ENCODE measurements at places on chromosomes 13 and 19.

DNA sequence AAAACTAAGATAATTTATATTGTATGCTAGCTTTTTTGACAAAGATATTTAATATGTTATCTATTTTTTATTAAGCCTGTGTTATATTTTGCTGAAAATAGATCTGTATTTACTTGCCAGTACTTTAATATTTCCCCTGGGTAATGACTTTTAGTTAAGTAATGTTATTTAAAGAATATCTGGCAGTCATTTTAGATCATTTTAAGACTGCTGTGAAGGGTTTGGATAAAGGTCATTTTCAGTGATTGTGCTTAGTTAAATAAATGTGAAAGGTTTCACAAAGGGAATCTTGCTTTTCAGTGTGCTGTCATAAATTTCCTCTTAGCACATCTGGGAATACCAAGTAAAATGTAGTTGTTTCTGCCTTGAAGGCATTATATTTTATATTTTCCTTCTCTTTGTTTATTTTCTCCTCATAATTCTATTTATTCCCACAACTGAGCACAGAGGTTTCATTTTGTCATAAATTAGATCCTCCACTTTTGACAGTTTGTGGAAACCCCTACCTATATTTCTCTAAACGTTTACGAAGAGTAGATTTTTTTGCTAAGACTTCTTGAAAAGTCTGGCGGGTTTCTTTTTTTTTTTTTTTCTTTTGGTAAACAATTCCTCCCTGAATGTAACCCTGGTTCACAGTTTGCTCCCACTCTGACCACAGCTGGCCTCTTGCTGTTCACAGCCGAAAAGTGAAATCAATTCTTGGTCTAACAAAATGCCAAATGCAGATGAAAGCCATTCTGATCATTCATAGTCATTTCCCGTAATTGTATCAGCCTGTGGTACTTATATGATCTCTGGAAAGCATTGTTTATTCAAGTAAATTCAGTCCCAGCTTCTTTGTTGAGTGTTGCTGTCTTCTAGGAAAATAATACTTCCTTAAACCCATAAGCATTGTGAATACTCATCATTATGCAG lies 87.8 kb downstream of the MAB21L1 start:
- no peak for DNase-seq

GRCh38 chr19:35899547-35900214 lies 659 bp downstream of the NFKBID start:
- DNase-seq: peak; percentile 63

GRCh38 chr13:71524245-71524612 lies 342.8 kb downstream of the DACH1 start:
- no peak for DNase-seq

DNA sequence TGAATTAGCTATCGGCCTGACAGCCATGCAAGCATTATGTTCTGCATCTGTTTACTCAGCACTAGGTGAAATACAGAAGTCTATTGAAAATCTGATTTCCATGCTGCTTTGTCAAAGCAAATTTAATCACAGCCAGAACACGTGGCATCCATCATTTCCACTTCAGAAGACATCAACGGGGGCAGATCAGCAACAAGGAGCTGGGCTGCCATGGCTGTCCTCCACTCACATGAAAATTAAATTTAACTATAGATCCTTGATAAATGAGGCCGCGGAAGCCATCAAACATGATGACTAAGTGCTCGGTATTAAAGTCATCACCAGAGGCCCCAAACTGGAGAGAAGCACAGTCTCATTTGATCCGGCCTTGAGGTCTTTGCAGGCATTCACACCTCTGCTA lies 443.5 kb downstream of the HS6ST3 start:
- no peak for DNase-seq

DNA sequence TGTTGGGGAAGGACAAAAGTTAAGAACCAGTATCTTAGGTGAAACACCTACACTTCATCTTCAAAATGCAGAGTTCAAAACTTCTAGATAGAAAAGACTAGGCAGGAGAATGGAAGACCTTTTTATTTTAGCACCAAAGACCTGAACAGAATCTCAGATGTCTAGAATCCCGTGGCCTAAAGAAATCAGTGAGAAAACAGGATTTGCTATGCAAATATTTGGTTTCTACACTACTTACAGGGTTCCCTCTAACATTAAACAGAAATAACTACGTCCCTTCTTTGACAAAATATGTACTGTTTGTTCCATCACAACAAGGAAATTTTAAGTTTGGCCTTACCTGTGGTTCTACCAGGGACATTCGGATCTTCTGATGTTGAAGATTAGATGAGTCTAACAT lies 21.5 kb downstream of the DIS3 start:
- DNase-seq: no peak

DNA sequence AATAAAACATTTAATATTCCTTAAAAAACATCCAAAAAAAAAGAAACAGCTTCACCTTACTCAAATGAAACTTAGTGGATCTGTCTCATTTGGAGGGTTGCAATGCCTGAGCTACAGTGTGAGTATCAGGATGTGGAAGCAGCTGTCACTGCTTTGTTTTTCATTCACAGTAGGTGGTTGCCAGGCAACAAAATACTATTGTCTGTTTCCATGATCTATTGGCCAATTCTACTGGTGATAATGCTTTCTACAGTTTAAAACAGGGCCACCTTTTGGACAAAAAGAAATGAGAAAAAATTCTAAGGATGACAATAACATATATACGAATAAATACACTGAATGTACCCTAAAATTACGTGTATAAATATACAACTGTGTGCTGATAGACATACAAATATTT lies 3.0 kb downstream of the ENOX1 start:
- DNase-seq: no peak

DNA sequence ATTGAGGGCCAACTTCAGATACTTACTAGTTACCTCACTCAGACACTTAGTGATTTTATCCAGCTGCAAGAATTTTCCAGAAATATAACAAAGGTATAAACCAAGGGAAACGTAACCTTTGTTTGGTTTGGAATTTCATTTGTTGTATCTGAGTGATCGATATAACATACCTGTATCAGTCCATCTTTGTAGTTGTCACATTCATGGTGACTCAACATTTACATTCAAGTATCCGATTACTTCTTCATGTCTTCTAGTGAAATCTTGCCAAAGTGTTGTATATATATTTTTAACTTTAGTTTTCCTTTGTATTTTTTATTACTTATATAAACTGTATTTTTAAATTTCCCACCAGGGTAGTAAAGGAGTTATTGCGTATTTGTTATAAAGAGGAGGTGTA lies 16.9 kb upstream of the MYCBP2 start:
- no peak for DNase-seq

GRCh38 chr19:489418-490196 lies 6.7 kb upstream of the MADCAM1 start:
- no peak for DNase-seq

DNA sequence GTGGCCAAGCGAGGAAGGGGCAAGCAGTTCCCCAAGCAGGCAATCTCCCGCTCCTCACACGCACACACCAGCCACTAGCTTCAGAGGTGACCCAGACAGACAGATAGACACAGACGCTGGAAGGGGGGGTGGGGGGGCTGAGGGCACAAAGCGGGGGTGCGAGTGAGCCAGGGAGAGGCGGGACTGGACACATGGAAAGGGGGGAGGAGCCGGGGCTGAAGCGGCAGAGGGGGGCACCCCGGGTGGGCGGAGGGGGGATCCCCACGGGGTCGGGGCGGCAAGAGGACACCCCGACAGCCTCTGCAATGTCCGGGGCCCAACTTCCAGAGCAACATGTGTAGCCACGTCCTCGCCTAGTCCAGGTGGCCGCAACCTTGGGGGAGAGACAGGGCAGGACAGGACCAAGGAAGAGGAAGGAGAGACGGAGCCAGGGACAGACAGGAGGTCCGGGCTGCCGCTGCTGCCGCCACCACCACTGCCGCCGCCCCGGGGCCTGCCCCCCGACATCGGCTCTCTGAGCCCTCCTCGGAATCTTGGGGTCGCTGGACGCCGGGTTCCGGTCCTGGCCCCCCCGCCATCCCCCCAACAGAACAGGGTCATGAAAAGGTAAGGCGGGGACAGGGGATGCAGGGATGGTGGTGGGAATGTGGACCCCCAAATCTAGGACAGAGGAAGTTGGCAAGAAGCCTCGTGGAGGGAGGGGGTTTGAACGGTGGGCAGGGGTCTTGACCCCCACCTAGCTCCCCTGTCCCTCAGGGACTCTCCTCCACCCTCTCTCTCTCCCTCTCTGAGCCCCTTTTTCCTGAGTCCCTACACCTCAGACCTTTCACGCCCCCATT lies 1.1 kb downstream of the GRIN2D start:
- DNase-seq: no peak

DNA sequence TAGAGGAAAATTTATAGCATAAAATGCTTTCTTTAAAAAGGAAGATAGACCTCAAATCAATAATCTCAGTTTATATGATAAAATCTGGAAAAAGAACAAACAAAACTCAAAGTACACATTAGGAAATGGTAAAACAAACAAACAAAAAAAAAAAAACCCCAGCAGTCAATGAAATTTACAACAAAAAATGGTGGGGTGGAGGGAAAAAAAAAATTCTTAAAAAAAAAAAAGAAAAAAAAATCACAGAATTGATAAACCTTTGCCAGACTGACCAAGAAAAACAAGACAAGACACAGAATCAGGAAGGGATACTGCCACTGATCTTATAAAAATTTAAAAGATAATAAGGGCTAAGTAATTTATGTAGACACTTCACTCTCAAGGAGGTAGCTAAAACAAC lies 11.2 kb downstream of the TUBGCP3 start:
- DNase-seq: no peak

GRCh38 chr19:17078036-17078919 lies 2.7 kb downstream of the MYO9B start:
- DNase-seq: no peak

DNA sequence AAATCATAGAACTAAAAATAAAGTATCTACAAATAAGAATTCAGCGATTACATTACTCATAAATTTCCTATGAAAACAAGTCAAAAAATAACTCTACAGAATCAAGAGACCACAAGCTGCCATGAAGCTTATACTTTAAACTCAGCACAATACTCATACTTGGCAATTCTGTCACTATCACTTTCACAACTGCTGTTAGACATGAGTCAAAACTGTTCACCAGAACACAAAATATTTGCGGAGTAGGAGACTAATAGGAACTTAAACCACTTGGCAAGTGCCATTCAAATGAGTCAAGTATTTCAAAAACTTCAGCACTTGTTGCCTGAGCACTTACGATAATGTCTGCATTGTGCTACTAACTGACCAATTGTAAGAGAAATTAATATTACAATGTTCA lies 387.8 kb upstream of the GPC6 start:
- DNase-seq: no peak

GRCh38 chr19:13850910-13851733 lies 25.8 kb upstream of the NANOS3 start:
- no peak for DNase-seq

DNA sequence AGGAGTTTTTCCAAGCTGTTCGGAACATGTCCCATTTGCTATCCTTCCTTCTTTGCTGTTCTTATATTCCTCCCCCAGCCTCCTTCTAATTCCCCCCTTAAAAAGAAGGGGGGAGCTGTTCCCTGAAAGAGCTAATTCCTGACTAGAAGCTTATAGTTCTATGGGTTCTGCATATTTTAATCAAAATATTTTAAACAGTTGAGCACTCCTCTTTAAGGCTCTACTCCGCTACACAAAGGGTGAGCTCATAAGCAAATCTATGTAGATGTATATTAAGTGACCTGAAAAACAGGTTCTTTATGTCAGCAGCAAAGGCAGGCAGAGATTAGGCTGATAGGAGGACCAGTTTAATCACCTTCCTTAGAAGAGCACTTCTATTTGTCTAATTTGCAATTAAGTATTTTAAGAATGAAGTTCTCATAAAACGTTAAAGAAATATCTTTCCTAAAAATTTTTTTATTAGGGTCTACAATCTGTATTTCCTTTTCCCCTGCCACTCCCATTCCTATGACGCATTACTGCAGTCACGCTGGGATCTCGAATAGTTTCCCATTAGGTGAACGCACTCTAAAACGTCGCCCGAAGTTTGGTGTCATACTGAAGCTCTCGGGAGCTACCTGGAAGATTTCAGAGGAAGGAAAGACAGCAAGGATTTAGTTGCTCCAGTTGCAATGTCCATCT lies 5.2 kb downstream of the EFNB2 start:
- DNase-seq: no peak

DNA sequence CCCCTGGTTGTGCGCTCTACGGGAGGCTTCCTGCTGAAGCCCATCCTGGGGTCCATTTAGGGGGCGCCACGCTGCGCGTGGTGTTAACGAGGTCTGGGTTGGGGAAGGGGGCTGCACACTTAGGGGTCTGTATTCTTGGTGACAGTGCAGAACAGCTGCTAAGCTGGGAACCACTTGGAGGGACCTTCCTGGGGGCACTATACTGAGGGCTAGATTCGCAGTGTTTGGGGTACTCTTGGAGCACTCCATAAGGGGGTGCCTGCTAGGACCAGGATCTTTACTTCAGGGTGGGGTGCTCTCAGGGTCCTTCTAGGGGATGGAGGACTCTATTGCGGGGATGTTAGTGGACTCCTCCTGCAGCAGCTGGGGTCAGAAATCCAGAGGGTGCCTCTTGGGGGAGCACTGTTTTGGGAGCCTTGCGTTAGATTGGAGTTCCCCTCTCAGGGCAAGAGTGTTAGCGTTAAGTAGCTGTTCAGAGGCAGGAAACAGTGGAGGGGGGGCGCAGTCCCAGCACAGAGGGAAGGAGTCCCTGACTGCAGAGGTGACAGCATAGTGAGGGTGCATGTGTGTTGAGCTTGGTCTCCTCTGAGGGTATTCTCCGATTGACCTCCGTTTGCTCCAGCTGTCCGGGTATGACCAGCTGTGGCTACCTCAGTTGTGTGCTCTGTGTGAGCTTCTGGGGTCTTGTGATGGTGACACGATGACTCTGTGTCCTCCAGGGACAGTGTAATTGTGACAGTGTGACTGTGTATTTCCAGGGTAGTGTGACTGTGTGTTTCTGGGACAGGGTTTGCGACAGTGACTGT lies 1.1 kb downstream of the PDE4A start:
- DNase-seq: no peak

DNA sequence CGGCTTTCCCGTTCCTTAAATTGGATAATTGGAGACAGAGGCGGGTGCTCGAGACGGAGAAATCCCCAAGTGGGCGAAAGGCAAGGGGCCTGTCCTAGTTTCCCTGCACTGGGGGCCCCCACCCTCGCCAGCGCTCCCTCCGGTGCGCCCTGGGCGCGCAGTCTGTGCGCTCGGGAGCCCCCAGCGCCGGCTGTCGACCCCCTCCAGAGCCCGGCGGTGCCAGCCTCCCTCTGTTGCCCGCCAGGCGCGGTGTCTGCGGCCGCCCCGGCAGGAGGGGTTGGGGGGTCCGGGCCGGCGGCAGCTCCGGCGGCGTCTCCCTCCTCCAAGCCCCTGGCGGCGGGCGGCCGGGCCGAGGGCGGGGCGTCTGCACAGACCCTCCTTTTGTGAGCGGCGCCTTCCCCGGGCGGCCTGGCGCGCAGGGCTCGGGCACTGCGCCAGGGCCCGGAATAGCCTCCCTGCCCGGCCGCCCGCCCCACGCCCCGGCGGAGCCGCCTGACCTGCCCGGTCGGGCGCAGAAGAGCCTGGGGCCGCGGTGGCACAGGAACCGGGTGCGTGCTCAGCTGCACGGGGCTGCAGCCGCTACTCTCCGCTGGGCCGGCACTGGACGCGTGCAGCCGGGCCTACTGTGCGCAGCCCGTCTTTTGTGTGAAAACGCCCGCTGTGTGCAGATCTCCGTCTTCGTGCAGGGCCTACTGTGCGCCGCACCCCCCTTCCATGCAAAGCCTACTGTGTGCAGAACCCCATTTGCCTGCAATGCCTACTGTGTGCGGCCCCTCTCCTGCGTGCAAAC lies 13.2 kb downstream of the GADD45B start:
- DNase-seq: no peak

- peak; percentile 21 for DNase-seq
Observed at GRCh38 chr19:38838208-38838985, 6.8 kb upstream of the ECH1 start.

All from stimulated activated CD4-positive, alpha-beta T cell treated with anti-CD3 and anti-CD28 coated beads, Interleukin-1b, Interleukin-23, amount 100 ng/mL, for 1 hour (primary cell).